Activated CD4-positive, alpha-beta T cell treated with anti-CD3 and anti-CD28 coated beads, Interleukin-2, amount 10 ng/mL, durations not matched to agents 7 days and 5 days (primary cell): ENCODE measurements at places on chromosomes 5 and 9.
A peak's percentile ranks its signal among the peaks of the same experiment; 100 is the strongest.

- DNase-seq: no peak
Observed at GRCh38 chr5:14035859-14036503, 91.5 kb upstream of the DNAH5 start.

DNA sequence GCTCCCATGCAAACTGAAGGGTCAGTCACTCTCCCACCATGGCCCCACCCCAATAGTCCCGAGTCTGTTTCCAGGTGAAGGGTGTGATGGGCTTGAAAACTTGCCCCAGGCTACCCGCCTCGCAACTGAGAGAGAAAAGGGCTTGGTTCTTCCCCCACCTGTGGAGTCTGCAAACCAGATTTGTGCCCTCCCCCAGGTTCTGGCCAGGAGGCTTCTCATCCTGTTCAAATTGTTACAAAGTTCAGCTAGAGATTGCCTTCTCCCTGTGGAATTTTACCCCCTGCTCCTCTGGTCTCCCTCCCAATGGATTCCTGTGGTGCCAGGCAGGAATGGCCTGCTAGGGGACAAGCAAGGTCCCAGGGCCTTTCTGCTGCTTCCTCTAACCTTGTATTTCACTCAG lies 93.1 kb upstream of the ACO1 start:
- no peak for DNase-seq

GRCh38 chr5:135173662-135174290 lies 139.7 kb upstream of the PITX1 start:
- DNase-seq: no peak

DNA sequence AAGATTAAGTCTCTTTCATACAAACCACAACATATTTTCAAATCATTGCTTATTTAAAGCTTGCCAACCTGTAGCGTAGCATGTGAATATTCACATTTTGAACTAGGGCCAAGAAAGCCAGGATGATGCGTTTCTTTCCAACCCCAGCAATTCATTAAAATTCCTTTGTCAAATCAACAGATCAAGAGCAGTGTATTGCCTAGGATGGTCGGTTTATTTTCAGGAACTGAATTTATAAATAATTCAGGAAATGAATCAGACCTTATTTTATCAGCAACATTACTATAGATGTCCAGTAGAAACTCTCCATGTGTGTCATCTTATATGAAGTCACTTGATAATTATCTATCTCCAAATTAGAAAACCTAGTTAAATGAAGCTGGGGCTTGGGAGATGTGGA lies 13.2 kb upstream of the AUH start:
- no peak for DNase-seq

DNA sequence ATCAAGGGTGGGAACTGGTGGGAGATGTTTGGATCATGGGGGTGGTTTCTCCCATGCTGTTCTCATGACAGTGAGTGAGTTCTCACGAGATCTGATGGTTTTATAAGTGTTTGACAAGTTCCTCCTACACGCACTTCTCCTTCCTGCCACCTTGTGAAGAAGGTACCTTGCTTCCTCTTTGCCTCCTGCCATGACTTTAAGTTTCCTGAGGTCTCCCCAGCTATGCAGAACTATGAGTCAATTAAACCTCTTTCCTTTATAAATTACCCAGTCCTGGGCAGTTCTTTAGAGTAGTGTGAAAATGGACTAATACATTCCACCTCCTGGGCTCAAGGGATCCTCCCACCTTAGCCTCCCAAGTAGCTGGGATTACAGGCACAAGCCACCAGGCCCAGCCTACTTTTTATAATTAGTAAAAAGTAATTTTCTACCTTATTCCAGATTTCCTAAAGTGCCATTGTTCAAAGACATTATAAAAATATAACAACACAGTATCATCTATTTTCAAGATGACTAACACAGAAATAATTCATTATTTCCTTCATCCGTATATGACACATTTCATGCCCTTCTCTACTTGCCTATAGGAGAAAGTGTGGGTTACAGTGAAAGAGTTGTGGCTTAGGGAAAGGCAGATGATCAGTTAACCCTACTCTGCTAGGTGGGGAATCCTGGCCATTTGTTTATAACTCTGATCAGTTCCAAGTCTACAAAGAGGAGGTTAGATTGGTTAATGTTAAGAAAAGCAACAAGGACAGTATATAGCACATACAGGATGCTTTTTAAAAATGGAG lies 99.9 kb downstream of the TTC39B start:
- DNase-seq: no peak

DNA sequence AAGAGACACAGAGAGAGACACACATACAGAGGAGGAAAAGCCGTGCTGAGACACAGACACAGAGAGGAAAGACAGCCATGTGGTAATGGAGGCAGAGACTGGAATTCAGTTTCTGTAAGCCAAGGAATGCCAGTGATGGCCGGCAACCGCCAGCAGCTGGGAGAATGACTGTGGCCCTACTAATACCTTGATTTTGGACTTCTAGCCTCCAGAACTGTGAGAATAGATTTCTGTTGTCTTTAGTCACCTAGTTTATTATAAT lies 90.2 kb downstream of the TARS1 start:
- DNase-seq: no peak

GRCh38 chr5:102765350-102765749 lies 10.2 kb downstream of the PAM start:
- DNase-seq: no peak

DNA sequence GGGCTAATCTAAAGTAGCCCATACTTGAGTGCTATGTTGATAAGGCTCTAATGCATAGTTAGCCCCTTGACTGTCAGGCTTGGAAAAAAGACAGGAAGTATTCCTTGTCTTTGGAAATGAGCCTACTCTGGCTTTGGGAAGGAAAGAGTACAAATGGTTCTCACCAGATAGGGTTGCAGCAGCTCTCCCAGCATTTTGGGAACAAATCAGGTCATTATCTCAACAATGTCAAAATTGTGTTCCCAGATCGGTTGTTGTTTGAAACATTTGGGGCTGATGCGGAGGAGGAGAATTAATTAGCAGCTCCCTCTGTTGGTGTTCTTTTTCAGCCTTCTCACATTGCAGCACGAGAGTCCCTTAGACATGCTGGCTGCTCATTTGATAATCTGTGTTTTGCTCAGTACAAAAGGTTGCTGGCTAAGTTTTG lies 294.7 kb upstream of the DMRT1 start:
- DNase-seq: no peak

DNA sequence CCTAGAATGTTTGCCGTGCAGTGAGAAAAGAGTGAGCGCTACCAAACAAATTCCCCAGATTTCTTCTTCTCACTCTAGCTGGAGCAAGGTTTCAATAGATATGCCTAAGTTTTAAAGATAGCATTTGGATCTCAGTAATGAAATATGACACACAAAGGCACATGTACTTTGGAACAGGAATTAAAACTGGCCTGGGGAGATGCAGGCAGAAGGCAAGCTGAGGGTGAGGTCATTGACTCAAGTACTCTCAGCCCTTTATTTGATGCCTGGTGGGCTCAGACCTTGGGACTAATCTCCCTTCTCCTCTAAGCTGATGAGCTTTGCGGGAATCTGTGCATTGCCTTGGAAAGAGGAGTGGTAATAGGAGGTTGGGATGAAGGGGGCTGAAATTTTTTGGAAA lies 323.3 kb upstream of the SLC30A5 start:
- DNase-seq: no peak

GRCh38 chr9:18857769-18858168 lies 175.2 kb downstream of the SAXO1 start:
- no peak for DNase-seq

GRCh38 chr5:126066836-126067235 lies 356.4 kb upstream of the GRAMD2B start:
- no peak for DNase-seq

- DNase-seq: peak; percentile 53
Observed at GRCh38 chr5:132293992-132294727, at the start of gene SLC22A4. Gene SLC22A4 (plus strand): TSS chr5:132294394. CDS start chr5:132294617, 223 bp downstream.

DNA sequence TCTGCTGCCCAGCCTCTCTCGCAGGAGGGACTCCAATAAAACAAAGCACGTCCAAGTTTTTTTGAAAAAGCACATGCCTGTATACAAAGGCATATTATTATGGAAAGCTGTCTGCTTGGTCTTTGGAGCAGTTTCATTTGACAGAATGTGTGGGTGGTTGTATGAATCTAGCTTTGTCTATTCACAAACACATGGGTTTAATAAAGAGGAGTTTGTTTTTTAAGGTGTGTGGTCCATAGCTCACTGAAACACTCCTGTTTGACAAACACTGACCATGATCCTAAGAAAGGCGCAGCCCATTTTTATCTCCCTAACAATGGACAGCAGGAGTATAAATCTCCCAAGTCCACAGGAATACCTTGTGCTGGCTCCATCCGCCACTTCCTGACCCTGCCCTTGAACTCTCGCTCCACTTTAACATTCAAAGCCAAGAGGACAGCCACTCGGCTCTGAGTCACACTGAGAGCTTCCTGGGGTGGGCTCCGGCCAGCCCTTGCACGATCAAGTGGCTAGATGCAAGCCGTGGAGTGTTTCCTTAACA lies 371.9 kb downstream of the EBF1 start:
- DNase-seq: no peak

- no peak for DNase-seq
Observed at GRCh38 chr5:55517804-55518203, 17.0 kb downstream of the PLPP1 start.

GRCh38 chr5:53368516-53368915 lies 111.9 kb upstream of the FST start:
- DNase-seq: no peak

- no peak for DNase-seq
Observed at GRCh38 chr5:155094455-155094854, 80.9 kb downstream of the KIF4B start.

- DNase-seq: peak; percentile 53
Observed at GRCh38 chr5:143352691-143353090, 50.8 kb downstream of the NR3C1 start.

GRCh38 chr9:109797006-109797405 lies 17.0 kb downstream of the PALM2AKAP2 start:
- DNase-seq: no peak

DNA sequence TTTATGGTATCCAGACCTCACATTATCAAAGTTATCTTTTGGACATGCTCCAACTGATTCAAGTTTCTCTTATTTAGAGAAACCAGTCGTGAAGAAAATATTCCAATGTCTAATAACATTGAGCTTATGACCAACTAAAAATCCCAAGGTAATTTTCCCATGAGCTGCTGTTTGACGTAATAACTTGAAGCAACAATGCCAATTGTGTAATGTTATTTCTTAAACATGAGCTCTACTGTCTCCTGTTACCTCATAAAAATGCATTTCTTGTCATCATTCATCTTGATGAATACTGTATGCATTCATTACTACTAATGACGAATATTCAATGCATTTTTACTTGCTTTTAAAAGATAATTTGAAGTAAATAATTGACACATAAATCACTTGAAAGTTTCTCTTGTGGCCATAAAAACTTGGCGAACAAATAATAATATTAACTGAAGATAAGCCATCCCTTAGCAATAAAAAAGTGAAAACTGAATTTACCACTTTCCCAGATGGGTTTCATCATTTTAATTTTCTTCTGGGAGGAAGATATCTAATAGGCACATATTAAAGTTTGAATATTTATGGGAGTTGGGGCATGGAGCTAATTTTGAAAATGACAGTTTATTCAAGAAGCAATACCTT lies 424 bp upstream of the MARCOL start:
- no peak for DNase-seq

DNA sequence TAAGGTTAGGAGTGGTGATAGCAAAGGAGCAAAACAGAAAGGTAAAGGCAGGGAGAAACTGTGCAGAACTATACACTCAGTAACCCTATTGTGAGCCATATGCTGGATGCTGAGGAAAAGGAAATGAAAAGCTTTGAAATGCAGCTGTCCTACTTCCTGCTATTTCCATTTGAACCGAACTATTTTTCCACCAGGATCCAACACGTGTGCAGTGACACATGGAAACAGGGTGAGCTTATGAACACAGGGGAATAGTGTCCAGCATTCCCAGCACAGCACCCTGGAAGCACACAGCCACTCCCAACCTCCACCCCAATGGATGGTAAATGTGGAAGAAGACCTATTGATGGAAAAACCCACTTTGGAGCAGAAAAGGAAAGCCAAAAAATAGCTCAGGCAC lies 69.0 kb upstream of the SLC12A2 start:
- no peak for DNase-seq

DNA sequence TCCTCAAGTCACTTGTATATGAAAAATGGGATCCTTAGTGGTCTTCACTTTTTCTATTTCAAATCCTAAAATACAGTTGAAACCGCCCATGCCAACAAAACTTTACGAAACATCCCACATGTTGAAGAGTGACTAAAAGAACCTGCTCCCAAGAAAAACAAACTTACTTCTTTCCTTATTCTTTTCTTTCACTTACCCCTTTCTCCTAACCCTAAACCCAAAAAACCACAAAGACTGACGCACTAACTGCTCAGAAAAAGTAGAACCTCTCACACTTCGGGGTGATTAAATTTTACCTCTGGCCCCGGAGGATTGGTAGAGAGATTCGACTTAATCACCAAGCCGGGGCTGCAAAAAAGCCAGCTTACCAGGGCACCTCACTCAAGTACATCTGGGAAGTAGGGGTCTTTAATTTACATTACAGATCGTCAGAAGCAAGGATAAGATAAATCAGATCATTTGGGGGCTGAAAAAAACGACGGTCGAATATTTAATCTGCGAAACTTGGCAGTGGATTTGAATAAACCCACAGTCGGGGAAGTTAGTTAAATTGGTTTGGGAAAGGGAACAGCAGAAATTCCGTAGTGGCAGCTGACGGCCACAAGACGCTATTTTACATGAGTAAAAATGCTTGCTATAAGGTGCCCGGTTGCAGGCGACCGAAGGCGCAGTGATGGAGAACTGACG lies 1.3 kb downstream of the CDO1 start:
- DNase-seq: no peak

GRCh38 chr9:81053298-81054025 lies 635.9 kb downstream of the TLE1 start:
- DNase-seq: no peak

DNA sequence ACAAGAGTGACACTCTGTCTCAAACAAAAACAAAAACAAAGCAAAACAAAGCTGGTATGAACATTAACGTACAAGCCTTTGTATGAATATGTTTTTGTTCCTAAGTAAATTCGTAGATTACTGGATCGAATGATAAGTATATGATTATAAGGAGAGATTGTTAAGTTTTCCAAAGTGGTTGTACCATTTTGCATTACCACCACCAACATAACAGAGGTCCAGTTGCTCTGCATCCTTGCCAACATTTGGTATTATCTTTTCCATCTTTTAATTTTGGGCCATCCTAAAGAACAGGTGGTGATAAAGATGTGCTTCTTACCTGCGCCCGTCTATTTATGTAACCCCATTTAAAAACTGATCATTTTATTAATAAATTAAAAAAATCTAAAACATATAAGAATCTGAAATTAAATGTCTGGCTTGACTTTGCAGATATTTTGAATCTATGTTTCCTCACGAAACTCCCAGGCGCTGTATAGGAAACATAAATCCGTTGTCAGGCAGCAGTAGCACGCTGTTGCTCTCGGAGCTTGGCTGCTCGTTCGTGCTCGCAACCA lies 593 bp upstream of the NAA35 start:
- DNase-seq: no peak
